GDM1 (cell line): ENCODE measurements at places on chromosomes 7 and 10.

DNA sequence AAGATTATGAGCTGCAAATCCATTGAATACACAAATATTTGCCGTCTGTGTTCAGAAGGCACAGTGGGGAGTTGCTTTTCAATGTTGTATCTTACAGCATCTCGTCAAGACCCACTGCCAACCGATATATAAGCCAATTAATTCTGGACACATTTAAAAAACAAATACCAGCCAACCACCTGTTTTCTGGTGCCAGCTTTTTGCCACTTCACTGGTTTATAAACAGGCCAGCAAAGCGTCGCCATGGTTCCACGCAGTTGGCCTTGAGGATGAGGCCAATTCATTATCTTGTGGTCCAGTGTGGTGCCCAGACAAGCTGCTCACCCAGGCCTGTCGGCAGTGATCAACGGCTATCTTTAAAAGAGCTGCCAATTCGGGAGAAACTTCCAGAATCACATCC lies 321.0 kb downstream of the TCERG1L start:
- DNase-seq = no peak

DNA sequence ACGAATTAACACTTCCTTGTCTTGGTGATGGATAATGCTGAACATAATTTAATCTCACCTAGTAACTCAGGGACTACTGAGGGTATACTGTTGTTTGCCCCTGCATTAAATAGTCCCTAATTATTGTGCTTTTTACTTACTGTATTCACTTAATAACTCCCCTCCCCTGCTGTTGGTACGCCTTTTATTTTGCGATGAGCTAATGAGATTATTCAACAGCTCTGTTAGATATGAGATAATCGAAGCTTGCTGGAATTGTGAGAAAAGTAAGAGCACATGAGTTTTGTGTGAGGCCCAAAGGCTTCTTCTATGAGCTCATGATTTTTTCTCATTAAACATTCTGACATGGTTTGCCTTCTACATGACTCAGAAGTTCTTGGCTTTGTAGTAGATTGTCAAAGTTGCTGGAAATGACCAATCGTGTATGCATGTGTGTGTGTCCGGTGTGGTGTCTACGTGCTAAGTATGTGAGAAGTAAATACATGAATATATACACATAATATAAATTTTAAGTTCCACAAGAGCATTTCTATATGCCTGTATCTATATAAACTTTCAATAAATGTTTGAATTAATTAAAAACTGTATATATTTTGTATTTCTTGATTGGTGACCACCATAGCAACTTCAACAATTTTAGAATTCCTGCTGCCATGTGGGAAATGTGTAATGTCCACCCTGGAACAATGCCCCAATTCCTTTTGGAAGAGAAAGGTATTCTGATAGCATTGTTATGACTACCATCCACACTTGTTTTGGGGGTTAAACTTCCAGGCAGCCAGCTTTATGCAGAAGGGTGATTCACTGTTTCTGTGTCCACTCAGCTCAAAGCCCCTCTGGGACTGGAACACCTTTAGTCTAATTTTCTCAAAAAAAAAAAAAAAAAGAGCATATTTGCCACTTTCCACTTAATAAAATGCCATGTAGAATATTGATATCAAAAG lies 106.2 kb downstream of the SAMD9 start:
- DNase-seq = no peak

GRCh38 chr10:119368991-119369869 lies 161.9 kb downstream of the GRK5 start:
- DNase-seq = no peak

- DNase-seq = no peak
These were observed 9.2 kb downstream of the BNIP3 start for GRCh38 chr10:131972474-131973071.

DNA sequence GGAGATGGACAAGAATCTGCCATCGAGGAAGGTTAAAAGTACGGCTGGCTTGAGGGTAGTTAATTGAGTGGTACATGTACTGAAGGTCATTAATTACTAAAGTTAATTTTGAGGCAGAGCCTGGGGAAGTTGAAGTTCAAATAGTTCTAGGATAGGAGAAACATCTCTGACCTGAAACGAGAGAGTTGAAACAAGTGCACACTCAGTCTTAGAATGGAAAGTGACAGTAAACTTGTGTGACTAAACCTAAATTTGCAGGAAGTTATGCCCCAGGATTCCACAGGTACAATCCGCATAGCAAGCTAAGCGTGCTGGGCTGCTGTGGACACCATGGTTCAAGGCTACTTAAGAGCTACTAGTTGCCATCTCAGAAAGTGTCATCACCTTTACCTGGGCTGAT lies 209.9 kb downstream of the CHCHD3 start:
- no peak for DNase-seq
